ENCODE measurements at places on chromosomes 13 and 19.

DNA sequence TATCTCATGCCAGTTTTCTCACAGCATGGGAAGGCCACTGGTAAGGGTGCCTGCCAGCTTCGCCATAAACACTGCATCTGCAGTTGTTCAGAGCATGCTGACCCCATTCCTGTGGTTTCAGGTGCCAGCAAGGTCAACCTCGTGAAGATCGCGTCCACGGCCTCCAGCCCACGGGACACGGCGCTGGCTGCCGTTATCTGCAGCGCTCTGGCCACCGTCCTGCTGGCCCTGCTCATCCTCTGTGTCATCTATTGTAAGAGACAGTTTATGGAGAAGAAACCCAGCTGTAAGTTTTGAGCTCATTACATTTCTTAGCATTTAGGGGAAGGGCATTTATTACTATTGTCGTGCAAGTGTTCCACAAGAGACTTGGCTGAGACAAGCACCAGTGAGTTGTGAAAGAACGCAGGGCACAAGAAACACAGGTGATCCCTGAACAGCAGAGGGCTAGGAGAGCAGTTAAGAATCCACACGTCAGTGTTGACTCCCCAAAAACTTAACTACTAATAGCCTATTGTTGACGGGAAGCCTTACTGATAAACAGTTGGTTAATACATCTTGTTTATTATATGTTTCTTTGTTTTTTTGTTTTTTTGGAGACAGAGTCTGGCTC is 88.8 kb downstream of the TNFRSF19 start:
- DNase-seq, result no peak

GRCh38 chr19:57242821-57243220 is 2.4 kb downstream of the ZNF805 start:
- no peak for DNase-seq

- DNase-seq, result no peak
These were observed 7.5 kb downstream of the ARL11 start for GRCh38 chr13:49635599-49636433.

DNA sequence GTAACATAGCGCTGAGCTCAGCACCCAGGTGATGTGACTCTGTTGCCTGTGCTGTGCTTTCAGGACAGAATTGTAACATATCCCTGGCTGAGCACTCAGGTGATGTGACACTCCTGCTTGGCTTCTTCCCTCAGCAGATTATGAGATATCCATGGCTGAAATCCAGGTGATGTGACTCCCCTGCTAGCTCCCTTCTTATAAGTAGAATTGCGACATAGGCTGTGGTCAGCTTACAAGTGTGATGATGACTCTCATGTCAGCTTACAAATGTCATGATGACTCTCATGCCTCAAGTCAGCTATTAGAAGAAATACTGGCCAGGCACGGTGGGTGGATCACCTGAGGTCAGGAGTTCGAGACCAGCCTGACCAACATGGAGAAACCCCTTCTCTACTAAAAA is 14.3 kb upstream of the ZNF429 start:
- DNase-seq, result no peak

DNA sequence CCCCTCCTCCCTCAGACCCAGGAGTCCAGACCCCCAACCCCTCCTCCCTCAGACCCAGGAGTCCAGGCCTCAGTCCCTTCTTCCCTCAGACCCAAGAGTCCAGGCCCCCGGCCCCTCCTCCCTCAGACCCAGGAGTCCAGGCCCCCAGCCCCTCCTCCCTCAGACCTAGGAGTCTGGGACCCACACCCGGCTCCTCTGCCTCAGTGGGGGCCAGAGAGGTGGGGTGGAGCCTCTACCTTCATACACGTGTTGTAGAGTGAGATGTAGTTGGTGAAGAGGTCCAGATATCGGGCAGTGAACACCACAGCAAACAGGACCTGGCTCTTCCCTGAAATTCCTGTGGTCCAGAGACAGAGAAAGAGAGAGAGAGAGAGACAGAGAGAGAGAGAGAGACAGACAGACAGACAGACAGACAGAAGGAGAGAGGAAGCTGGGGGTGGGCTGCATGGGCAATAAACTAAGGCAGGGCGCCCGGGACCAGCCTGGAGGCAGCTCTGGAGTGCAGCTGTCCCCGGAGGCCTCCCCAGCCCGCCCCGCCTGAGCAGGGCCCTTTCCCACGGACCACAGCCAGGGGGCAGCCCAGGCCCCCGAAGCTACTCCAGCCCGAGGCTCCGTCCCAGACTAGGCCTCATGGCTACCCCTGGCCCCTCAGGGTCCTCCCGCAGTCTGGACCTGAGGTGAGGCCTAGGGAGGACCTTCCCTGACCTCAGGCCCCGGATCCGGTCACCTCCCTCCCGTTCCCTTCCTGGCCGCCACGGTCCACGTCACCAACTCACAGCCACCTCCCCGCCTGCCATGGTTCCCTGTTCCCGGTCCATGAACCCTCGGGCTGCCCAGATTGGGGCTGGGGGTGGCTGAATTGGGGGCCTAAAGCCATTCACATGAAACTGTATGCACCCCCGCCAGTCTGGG is 907 bp downstream of the KDELR1 start:
- no peak for DNase-seq

- no peak for DNase-seq
These were observed 183.3 kb downstream of the KCNRG start for GRCh38 chr13:50198508-50198907.

GRCh38 chr13:22169473-22169872 is 498.6 kb downstream of the FGF9 start:
- DNase-seq, result no peak

DNA sequence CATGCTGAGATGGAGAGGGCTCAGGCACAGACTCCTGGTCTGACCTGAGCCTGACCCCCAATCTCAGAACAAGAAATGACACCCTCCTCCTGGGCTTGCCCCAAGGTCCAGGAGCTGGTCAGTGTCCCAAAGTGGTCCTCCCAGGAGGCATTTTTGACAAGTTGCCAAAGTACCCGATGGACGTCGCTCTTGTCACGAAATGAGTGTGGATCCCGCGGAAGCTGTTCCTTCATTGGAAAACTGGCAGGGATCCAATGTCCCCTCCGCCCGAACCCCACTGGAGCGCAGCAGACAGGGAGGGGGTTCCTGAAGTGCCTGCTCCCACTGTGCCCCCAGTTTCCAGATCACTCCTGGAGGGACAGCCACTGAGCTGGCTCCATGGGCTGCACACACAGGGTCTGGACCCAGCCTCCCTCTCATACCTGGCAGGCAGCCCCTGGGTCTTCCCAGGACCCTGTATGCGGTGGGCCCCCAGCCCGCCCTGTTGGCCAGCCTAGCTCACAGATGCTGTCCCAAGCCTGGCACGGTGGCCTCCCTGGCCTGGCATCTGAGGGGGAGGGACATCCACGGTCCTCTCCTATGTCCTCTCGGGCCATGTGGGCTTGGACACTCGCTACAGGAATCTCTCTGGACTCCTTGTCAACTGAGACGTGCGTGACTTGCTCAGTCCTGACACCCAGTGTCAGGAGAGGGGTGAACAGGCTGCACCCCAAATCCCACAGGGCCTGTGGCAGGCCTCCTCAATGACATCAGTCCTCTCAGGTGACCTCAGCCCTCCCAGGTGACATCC is 12.8 kb upstream of the ZNF14 start:
- DNase-seq, result no peak

DNA sequence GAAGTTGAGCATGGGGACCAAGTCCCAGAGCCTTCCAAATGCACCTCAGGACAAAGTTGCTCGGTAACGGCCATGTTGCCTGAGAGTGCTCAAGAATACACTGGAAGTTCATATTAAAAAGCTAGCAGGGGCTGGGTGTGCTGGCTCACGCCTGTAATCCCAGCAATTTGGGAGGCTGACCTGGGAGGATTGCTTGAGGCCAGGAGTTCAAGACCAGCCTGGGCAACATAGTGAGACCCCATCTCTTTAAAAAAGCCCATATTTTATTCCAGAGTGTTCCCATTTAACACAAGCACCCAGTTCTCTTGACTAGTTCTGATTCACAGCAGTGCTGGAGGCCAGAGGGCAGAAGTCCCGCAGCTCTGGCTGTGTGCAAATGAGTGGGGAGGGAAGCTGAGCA is 8.1 kb upstream of the GPI start:
- DNase-seq, result no peak

GRCh38 chr13:83065108-83065507 is 817.2 kb downstream of the SLITRK1 start:
- DNase-seq, result no peak

DNA sequence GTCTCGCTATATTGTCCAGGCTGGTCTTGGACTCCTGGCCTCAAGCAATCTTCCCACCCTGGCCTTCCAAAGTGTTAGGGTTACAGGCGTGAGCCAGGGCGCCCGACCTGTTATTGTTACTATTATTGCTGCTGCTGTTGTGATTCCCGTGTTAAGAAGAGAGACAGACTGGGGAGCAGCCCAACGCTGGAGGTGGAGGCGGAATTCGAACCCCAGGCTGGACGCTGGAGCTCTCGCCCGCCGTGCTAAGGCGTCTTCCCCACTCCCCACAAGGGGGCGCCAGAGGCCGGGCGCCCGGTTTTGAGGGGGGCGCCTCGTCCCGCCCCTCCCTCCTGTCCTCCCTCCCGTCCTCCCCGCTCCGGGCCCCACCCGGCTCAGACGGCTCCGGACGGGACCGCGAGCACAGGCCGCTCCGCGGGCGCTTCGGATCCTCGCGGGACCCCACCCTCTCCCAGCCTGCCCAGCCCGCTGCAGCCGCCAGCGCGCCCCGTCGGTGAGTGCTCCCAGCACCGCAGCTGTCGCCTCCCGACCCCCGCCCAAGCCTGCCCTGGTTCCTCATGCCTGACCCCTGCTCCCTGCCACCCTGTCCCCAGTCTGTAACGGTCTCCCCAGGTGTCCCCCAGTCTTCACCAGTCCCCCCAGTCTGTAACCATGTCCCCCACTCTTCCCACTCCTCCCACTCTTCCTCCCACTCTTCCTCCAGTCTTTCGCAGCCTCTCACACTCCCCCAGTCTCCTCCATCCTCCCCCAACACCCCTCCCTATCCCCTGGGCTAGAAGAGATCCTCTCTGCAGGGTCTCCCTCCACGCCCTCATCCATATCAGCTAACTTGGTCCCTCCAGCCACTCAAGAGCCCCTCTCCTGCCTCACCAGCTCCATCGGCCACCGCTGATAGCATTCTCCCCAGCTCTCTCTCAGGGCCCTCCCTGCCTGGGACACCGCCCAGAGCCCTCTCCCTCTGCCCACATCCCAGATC is at the start of gene EHD2:
EHD2 (plus strand) TSS at position 377 of the 976 bp plus-strand sequence. CDS start 3,191 bp downstream, outside the sequence.
- no peak for DNase-seq

DNA sequence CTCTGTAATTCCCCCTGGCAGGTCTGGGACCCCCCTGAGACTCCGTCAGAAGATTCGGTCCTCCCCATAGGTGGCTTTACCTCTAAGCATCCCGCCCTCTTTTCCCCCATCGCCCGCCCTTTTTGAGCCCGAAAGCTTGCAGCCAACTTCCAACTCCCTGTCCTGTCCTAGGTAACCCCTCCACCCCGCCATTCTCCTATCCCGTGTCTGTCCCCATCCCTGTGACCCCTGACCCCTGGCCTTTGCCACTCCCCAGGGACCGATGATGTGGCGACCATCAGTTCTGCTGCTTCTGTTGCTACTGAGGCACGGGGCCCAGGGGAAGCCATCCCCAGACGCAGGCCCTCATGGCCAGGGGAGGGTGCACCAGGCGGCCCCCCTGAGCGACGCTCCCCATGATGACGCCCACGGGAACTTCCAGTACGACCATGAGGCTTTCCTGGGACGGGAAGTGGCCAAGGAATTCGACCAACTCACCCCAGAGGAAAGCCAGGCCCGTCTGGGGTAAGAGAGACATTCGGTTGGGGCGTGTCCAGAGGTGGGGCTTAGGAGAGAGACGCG is 488 bp downstream of the RCN3 start:
- no peak for DNase-seq

DNA sequence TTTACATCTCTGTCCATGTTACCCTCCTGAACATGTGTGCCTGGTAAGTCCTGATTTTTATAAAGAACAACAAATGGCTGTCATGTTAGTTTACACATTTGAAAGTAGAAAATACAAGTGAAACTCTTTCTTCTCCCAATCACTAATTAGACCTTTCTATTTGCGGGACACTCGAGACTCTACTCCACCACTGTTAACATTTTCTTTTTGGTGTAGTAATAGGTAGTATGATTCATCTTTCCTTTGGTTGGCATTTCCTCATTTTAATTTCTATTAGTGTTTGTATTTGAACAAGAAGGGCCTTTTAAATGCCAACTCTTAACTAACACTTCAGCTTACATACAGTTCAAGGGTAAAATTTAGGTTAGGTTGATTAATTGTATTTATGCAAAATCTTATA is 371.1 kb downstream of the PCDH9 start:
- DNase-seq, result no peak

DNA sequence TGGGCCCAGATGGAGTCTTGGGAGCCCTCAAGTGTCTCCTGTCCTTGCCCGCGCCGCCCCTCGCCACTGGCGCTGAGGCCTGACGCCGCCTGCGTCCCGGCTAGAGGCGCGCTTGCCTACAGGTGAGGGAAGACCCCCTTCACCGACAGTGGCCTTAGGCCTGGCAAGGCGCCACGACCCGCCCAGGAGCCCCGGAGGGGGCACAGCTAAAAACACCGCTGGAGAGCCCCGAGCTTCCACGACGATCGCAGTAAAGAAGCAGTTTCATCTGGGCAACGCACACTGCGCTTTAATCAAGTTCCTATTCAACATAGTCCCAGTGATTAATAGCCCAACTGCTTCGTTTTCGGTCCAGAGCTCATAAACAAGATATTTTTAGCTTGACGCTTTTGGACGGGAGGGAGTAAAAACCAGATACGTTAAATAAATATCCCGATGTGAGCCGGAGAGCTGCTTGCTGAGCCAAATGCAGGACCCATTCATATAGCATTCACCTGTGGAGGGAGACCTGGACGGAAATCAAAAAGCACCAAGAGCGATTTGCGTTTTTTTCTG is 1.5 kb upstream of the CEBPA start:
- DNase-seq, result no peak

GRCh38 chr13:109819874-109820273 is 33.5 kb upstream of the IRS2 start:
- no peak for DNase-seq

- DNase-seq, result no peak
These were observed 211.2 kb upstream of the RXFP2 start for GRCh38 chr13:31528176-31528575.

- no peak for DNase-seq
These were observed 70.4 kb downstream of the TSHZ3 start for GRCh38 chr19:31278555-31279435.

DNA sequence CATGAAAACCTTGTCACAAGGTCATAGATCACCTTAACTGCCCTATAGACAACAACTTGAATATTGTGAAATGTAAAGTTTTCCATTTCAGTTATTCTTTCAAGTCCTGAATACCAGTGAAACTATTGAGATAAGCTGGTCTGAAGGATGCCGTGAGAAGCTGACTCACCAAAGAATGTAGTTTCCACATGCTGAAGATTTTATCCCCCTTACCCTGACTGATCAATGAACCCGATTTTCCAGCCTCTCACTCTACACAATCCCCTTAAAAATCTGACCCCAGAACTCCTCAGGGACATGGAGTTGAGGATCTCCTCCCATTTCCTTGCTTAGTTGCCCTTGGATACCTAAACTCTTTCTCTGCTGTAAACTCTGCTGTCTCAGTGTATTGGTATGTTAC is 67.5 kb downstream of the POSTN start:
- no peak for DNase-seq

- no peak for DNase-seq
These were observed 8.9 kb downstream of the PIP5K1C start for GRCh38 chr19:3691372-3691716.

- DNase-seq, result no peak
These were observed 22.2 kb downstream of the AP2S1 start for GRCh38 chr19:46828484-46828883.
